ENCODE measurements at places on chromosomes 4 and X.
A peak's percentile ranks its signal among the peaks of the same experiment; 100 is the strongest.

- DNase-seq = no peak
Measured at GRCh38 chr4:187782286-187782824, 213.2 kb upstream of the ZFP42 start.

DNA sequence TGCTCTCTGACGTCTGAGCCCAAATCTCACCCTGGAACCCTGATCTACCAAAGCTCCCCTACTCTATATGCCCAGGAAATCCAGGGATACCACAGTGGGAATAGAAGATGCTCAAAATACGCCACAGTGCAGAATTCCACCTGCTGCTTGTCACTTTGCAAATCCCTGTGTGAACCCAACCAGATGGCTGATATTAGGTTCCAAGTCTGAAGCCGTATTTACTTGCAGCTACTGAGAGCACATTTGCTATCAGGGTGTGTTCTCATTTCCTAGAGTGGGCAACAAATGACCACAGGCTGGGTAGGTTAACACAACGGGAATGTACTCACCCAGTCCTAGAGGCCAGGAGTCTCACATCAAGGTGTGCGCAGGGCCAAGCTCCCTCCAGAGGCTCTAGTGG is 126.8 kb downstream of the MXRA5 start:
- no peak for DNase-seq

DNA sequence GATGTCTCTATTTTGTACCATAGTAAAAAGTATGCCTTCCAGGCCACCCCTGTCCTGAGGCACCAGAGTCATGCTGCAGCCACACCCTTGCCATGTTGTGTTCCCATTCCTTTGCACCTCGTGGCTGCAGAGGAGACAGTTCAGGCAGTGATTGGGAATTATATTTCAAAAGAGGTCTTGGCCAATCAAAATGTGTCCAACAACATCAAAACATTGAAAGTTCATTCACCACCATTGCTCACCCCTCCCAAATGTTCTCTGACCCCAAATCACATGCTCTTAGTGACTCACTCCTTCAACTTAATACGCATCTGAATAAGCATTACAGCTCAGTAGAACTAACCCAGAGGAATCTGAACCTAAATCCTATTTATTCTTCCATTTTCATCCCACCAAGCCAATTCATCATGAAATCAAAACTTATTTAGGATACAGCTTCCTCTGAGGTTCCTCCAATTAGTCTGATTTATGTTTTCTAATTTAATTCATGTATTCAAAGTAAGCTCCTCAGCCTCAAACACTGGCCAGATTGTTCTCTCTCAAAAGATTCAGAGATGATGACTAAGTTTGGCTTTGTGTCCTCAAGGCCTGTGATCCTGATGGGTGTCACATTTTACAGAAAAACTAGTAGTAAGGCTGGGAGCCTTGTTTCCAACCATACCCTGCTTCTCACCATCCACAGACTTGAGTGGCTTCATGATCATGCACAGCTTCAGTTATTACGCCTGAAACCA is 323.2 kb upstream of the INTU start:
- DNase-seq = peak; percentile 42

- DNase-seq = no peak
Measured at GRCh38 chrX:118990512-118991227, 16.3 kb downstream of the LONRF3 start.

DNA sequence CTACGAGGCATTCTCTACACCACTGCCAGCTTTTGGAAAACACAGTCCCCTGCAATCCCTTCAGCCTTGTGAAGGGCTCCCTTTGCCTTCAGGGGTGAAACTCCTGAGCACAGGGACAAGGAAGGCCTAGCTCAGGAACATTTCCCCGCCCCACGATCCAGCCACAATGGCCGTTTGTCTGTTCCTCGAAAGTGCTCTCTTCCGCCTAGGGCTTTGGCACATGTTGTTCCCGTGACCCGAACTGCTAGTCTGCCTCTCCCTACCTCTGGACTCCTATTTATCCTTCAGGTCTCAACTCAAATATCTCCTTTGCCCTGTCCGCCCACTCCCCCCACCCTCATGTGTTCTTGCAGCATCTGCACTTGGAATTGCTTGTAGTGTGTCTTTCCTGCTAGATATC is 12.1 kb downstream of the FGD1 start:
- DNase-seq = no peak

DNA sequence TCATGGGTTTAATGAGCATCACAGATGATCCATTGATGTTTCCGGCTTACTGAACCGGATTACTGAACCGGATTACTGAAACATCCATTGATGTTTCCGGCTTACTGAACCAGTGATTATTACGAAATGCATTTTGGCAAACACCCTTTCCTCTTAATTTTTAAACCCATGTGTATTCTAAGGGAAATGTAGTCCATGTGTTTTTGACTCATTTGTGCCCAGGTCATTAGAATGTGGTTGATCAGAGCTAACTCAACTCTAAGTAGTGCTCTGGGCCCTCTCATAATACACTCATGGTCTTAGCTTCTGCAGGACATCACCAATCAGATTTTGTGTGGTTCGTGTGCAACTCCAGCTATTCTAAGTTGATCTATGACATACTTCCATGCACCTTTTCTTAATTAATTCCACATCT is 141.6 kb downstream of the SPATA18 start:
- no peak for DNase-seq

- no peak for DNase-seq
Measured at GRCh38 chrX:101744085-101744484, 84.4 kb upstream of the ARMCX2 start.

DNA sequence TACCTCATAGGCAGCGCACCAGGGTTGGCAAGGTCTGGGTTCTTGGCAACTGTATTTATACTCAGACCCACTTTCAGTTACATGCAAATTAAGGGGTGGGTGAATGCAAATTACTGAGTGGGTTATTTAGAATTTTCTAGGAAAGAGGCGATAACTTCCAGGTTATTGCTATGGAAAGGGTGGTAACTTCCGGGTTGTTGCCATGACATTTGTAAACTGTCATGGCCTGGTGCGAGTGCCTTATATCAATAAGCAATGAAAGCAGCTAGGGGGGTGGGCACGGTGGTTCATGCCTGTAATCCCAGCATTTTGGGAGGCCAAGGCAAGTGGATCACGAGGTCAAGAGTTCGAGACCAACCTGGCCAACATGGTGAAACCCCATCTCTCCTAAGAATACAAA is 57.5 kb upstream of the SLC7A3 start:
- DNase-seq = no peak

DNA sequence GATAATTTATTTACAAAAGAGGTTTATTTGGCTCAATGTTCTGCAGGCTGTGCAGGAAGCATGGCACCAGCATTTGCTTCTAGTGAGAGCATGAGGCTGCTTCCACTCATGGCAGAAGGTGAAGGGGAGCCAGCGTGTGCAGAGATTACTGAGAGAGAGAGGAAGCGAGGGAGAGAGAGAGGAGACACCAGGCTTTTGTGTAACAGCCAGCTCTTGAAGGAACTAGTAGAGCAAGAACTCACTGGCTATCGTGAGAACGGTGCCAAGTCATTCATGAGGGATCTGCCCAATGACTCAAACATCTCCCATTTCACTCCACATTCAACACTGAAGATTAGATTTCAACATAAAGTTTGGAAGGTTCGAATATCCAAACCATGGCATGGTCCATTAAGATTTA is 12.7 kb downstream of the GUCY1A1 start:
- DNase-seq = no peak

DNA sequence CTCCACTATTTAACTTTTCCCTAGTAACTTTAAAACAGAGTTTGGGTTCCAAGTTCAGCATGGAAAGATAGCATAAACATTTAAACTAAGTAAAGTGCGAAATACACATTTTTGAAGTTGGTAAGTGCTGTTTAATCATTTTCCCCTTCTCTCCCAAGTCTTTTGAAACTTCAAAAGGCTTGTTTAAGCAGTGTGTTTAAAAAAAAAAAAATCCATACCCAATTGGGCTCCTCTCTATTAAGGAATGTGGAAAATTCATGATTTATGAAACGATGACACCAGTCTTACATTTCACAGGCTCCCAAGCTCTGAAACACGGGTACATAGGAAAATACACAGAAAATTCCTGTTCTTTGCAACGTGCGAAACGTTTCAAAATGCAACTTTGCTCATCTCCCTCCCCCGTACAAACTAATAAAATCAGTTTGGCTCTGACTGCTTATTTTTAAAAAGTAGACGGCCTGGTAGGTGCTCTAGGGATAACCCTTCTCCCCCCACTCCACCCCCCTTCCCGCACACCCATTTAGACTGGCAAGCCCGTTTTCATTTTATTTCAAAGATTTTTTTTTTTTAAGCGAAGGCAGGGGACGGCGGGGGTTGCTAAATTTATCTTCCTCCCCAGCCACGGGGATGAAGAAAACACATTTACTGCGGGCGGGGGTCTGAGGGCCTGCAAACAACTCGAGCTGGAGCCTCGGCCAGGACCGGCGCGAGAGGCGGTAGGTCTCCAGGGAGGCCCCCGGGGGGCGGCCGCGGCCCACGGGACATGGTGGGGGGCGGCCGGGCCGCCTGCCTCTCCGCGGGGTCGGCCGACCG is 786 bp upstream of the ZFX start:
- no peak for DNase-seq

GRCh38 chrX:17414839-17415238 is 39.8 kb downstream of the NHS start:
- peak; percentile 8 for DNase-seq

- DNase-seq = no peak
Measured at GRCh38 chrX:147737690-147738089, 174.0 kb upstream of the FMR1 start.

GRCh38 chr4:8554555-8555100 is 25.6 kb upstream of the GPR78 start:
- no peak for DNase-seq

GRCh38 chr4:73544620-73545019 is 63.1 kb downstream of the AFM start:
- DNase-seq = no peak

All from SW480 (cell line).